ENCODE measurements at places on chromosomes 3 and 15.

GRCh38 chr15:62249501-62249900, 84.4 kb upstream of the C2CD4B start:
- DNase-seq = no peak

DNA sequence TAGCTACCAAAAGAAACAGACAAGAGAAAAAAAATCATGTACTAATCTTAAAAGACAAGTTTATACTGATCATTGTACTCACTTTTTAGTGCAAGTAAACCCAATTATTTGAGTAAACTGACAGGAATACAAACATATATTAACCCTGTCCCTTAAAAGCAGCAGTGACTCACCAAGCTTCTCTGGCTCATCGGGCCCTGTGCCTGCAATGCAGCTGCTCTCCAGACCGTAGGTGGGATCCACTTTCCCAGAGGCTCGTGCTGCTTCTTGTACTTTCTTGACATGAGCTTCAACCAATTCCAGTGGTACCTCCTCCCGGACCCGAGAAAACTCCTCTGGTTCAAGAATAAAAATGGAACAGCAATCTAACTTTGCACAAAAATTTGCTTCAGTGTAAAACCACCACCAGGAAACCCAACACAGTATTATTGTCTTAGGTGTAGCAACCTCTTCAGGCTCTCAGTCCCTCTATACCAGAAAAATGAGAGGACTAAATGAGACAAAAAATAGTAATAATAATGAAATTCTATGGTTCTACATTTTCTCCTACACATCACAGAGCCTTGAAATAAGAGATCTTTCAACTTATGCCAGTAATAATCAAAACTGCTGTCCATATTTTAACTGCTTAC, 82.6 kb upstream of the CSPG5 start:
- DNase-seq = no peak

DNA sequence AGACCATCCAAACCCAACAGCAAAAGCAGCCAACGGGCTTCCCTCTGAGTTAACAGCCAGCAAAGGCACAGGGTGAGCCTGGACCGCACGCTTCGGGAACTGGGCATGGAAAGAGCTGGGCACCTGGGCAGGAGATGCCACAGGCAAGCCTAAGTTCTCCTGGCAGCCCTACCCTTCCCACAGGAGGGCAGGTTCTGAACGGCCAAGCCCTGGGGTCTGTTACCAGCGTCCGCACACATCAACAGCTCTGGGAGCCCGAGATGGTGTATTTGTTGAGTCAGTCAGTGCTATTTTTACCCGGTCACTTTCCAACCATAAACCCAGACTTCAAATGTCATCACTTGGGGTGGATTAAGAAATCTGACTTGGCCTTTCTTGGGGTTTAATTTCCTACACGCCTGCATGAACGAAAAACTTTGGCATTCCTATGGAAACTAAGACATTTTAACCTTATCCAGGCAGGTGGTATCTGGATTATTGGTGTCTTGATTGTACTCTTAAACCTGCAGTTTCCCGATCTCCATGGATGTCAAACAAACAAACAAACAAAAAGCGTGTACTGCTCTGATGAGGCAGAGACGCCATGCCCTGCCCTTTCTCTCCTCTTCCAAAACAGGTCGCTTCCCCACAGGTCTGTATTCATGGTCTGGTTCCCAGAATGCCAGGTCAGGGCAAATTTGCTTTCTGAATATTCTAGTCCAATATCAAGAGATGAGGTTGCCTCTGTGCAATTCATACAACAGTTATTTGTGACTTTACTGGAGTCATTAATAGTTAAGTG, 99.7 kb downstream of the XXYLT1 start:
- DNase-seq = no peak

DNA sequence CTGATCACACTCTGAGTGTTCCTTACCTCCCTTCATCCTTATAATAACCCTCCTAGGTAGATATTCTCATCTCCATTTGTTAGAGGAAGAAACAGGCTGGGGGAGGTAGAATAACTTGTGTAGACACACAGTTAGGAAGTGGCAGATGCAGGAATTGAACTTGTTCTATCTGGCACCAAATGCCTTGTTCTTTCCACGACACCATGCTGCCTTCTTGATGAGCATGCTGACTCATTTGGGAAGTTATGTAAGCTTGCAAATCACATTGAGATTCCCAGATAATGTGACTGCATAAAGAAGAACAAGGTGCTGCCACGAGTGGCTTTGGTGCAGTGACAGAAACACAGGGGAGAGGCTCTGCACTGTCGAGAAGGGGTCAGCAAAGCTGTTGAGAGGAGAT, 27.5 kb upstream of the NDUFB4 start:
- DNase-seq = no peak

DNA sequence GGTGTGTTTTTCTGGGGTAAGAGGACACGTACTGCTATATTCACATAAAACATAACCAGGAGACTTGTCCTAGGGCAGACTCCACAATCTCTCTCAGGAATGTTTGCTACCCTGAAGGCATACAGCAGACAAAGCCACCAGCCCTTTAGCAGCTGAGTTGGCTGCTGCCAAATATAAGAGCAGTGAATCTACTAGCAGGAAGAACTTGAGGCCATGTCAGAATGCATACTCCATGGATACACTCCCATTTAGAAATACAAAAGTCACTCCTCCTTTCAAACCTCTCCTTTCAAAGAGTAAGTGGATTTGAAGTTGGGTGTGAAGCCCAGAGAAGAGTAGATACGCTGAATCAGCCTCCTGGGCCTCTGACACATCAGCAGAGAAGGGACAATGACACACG, 94.1 kb downstream of the CADPS start:
- no peak for DNase-seq

DNA sequence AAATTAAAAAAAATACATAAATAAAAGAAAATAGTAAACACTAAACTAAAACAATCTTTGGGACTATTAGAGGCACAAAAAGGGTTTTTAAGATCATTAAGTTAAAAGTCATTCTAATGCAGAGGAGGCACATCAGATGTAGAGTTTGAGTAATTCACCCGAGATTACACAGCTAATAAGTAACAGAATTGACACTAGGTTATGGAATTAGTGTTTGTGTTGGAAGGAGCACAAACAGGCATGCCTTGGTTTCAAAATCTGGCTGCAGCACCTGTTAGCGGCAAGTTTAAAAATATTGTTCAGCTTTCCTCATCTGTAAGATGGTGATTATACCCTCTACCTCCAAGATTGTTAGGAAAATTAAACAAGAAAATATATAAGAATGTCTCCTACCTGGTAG, 39.0 kb downstream of the RASA2 start:
- DNase-seq = no peak

DNA sequence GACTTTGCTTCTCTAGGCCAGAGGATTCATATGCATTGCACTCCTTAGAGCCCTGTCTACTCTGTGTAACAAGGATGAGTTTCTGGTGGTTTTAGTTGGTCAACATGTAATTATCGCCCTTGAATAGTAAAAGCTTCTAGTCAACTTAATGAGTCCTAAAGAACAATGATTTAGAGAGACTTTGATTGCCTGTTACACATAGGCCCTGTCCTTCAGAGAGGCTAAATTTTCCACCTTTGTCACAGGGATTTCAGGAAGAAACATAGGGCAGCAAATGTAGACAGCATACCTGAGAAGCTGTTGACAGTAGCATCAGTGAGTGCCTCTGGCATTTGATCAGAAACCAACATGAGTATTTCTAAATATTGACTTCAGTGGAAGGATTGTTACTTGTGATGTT, 7.1 kb downstream of the BTLA start:
- DNase-seq = no peak

DNA sequence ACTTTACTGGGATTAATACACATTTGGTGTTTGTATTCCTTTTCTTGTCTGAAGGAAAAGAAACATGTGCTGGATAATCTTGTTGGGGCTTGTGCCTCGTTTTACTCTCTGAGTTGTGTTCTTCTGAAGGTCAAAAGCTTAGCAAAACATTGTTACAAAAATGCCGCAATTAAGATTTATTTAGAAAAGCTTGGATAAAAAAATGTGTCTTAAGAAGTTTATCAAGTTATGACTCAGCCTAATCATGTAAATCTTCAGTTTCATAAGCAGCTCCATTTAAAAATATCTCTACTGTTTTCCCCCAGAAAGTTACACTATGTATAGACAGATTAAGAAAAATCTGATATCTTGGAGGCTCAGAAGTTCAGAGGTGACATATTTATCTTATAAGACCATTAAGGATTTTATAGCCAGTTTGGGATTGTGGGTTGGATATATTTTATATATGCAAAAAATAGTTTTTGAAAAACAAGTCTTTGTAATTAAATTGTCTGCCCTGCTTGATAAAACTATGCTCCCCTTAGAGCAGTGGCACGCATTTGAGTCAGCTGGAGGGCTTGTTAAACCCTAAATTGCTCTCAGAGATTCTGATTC, 56.5 kb downstream of the CLDN11 start:
- DNase-seq = no peak

GRCh38 chr3:100915706-100916495, 77.3 kb downstream of the ABI3BP start:
- DNase-seq = no peak

DNA sequence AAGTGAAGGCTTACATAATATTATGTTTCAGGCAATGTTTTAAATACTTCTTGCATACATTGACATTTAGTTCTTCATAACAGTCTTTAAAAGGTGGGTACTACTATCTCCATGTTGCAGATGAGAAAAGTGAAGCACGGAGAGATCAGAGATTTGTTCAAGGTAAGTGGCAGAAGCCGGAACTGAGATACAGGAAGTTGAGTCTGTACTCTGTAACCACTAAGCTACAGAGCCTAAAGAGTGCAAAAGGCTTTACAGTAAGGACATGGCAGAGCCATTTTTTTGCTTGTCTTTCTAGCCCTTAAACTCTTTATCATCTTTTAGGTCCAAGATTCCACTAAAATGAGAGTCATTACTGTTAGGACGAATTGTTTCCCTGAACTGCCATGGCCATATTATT, 186.5 kb upstream of the PEX5L start:
- no peak for DNase-seq

DNA sequence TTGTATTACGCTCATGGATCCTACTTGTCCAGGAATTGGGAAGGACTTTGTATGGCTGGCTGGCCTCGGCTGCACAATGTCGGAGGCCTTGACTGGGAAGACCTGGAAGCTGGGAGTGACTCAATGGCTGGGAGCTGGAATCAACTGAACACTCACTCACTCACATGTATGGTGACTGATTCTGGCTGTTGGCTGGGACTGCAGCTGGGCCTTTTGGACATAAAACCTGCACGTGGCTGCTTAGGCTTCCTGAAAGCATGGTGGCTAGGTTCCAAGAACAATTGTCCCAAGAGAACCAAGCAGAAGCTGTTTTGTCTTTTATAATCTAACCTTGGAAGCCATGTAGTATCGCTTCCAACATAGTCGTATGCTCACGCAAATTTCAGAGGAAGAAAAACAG, 38.0 kb upstream of the CMTM8 start:
- DNase-seq = no peak

DNA sequence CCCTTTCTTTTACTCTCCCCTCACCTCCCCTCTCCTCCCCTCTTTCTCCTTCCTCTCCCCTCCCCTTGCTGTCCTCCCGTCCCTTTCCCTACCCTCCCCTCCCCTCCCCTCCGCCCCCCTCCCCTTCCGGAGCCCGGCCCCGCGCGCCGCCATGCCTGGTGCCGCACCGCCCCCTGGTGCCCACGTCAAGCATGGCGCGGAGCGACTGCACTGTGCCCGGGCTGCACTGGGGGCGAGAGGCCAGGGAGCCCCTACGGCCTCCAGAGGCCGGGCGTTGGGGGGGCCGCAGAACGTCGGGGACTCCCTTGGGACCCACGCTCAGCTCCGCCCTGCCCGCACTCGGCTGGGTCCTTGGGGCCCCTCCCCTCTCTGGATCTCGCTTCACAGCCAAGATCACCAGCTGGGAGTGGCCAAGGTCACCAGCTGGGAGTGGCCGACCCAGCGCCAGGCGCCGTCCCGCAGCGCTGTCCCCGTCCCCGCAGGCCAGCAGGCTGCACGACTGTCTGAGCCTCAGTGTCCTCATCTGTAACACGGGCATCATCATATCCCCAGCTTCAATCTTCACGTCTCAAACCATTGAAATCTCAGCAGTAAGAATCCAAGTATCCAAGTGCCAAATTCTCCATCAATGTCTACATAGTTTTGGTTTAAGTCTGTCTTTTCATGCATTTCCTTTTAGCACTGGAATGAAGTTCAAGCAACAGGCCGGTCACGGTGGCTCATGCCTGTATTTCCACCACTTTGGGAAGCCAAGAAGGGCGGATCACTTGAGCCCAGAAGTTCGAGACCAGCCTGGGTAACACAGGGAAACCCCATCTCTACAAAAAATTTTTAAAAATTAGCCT, 42.5 kb downstream of the TPRA1 start:
- DNase-seq = peak; percentile 93

DNA sequence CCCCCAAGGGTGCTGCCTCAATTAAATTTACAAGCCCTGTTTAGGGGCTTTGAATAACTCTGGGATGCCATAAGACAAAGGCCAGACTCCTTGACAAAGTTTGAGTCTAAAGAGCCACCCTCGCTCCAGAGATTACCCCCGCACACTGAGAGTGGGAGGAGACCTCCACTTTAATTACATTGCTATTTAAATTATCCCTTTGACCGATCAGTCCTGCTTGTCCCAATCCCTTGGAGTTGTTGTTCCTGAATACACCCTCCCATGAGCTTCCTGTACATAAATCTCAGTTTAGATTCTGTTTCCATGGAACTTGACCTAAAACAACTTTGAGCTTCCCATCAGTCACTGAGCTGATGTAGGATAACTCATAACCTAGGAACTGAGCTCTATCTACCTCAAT, 596.3 kb downstream of the PYDC2 start:
- DNase-seq = no peak

- DNase-seq = no peak
Measured at GRCh38 chr15:45855210-45855906, 220.5 kb downstream of the SQOR start.

DNA sequence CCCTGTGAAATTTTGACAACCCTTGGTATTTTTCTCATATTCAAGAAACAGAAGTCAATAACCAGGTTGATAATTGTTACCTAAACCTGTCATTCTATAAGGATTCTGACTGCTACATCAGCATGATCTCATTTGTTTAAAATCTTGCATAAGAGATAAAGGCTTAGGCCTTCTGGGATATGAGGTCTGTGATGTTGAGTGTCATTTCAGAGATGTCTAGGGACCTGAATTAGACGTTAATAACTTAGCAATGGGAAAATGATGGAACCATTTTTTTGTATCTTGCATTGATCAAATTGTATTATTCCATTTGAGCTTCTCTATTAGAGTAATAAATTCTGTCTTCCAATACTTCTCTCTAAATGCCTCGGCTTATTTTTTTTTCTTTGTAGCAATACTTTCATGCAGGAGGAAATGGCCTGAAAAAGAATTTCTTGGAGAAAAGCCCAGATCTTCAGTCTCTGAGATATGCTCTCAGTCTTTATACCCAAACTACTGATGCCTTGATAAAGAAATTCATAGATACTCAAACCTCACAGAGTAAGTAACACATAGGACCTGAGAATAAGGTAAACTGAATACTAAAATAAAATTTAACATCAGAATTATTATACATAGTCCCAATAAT, 589.3 kb downstream of the UNC13C start:
- DNase-seq = no peak

Measured in nephron progenitor cell (in vitro differentiated cells).